ENCODE measurements at places on chromosomes 5 and 9.

- H3K27ac ChIP-seq, result no peak overlapping the region
- H3K4me3 ChIP-seq, result no peak overlapping the region
- no peaks in the 10 kb centered on the region for H3K27me3 ChIP-seq
- no peaks in the 10 kb centered on the region for H3K36me3 ChIP-seq
- DNase-seq, result no peak
- H3K4me1 ChIP-seq, result no peaks in the 10 kb centered on the region
These were observed 678.4 kb upstream of the RGMB start for GRCh38 chr5:98095072-98095471.

- H3K27me3 ChIP-seq, result no peaks in the 10 kb centered on the region
- H3K4me1 ChIP-seq, result no peaks in the 10 kb centered on the region
- no peak for DNase-seq
- H3K36me3 ChIP-seq, result no peaks in the 10 kb centered on the region
- H3K4me3 ChIP-seq, result no peak overlapping the region
- no peak overlapping the region for H3K27ac ChIP-seq
These were observed 49.0 kb upstream of the LRRC14B start for GRCh38 chr5:142246-142810.

DNA sequence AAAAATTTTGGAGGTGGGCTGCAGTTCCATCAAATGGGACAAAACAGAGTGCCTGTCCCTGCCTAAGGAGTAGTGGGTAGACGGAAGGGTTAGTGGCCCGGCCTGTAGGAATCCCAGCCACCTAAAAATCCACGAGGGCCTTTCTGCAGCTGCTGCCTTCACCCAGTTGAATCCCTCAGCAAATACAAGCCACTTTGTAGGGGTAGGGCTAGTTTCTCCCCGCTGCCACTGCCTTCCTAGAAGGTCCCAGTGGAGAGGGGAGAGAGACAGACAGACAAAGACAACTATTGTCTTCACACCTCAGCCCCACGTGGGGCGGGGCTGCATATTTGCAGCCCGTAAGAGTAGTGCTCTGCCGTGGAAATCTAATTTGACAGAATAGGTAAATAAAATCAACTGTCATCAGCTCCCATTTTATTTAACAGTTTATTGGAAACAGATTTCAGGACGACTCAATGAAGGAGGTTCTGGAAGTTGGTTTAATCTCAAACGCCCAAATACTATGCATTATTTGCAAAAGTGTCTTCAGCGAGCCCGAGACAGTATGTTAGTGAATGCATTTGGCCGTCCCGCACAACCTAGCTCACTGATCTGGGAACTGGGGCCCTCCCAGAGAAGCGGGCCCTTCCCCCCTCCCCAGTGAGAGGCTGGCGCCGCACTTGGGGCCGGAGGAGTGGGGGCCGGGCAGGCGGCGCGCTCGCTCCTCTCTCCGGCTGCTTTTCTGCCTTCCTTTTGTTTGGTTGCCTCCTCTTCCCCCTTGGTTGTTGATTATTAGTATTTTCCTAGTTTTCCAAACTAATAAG lies 67.6 kb upstream of the TBCA start:
- H3K27me3 ChIP-seq, result no peaks in the 10 kb centered on the region
- no peaks in the 10 kb centered on the region for H3K36me3 ChIP-seq
- H3K4me3 ChIP-seq, result peak overlapping the region; percentile 55
- H3K4me1 ChIP-seq, result peaks cover 7% of the 10 kb centered on the region
- no peak for DNase-seq

DNA sequence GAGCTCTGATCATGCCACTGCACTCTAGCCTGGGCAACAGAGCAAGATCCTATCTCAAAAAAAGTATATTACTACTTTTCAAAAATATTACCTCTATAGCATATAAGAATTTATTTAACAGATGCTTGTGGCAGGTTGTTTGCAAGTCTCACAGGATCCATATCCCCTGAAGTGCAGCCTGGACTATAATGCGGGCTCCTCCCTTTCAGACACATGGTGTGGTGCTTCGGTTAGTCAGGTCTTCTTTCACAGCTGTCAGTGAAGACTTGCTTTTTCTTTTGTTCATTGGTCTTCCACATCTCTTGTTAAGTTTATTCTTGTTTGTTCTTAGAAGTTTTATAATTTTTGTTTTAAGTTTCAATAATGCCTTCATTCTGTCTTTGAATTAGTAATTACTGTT lies 9.4 kb upstream of the HRCT1 start:
- no peak overlapping the region for H3K4me3 ChIP-seq
- no peaks in the 10 kb centered on the region for H3K4me1 ChIP-seq
- H3K36me3 ChIP-seq, result no peaks in the 10 kb centered on the region
- no peak overlapping the region for H3K27ac ChIP-seq
- no peak for DNase-seq

DNA sequence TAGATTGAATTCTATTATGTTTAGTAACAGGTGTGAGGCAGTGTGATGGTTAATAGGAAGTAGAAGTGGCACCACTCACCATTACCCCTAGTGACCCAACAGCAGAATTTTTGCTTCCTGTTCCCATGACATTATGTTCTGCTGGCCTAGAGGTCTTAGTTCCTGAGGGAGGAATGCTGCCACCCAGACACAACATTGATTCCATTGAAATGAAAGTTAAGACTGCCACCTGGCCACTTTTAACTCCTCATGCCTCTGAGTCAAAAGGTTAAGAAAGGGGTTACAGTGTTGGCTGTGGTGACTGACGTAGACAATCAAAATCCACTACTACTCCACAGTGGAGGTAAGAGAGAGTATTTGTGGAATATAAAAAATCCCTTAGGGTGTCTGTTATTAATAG lies 218.9 kb upstream of the NMUR2 start:
- H3K36me3 ChIP-seq, result no peaks in the 10 kb centered on the region
- no peaks in the 10 kb centered on the region for H3K4me1 ChIP-seq
- no peak for DNase-seq
- H3K4me3 ChIP-seq, result no peak overlapping the region
- no peak overlapping the region for H3K27ac ChIP-seq
- no peaks in the 10 kb centered on the region for H3K27me3 ChIP-seq

- peak overlapping the region; percentile 95 for H3K27ac ChIP-seq
- H3K36me3 ChIP-seq, result peaks cover 28% of the 10 kb centered on the region
- no peak for DNase-seq
- peaks cover 30% of the 10 kb centered on the region for H3K4me1 ChIP-seq
These were observed 650 bp downstream of the DCTN4 start for GRCh38 chr5:150758203-150758530.

- no peak overlapping the region for H3K4me3 ChIP-seq
- no peak overlapping the region for H3K27ac ChIP-seq
- no peaks in the 10 kb centered on the region for H3K4me1 ChIP-seq
- DNase-seq, result no peak
- H3K36me3 ChIP-seq, result no peaks in the 10 kb centered on the region
These were observed 17.0 kb downstream of the MRPL36 start for GRCh38 chr5:1782385-1783215.

DNA sequence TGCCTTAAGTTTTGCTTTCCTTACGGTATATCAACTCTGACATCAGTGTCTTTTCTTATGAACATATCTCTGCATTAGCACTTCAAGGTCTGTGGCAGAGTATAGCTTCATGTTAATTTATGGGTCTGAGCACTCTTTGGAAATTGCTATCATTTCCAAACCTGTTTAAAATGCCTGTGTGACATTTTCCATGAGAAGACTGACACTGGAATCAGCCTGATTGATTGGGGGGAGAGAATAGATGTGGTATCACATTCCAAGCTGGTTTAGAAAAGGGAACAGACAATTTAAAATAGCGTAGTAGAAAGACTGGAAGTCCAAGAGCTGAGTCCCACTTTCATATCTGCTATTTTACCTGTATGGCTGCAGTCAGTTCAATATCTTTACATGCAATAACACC lies 272.1 kb upstream of the CDH10 start:
- H3K36me3 ChIP-seq, result no peaks in the 10 kb centered on the region
- H3K27ac ChIP-seq, result no peak overlapping the region
- DNase-seq, result no peak
- no peaks in the 10 kb centered on the region for H3K4me1 ChIP-seq

All from ascending aorta (tissue), 2 donors.